Activated T-helper 2 cell treated with anti-CD3 and anti-CD28 coated beads, Interferon-gamma antibody, Interleukin-2, Interleukin-4, amounts not matched to agents 10 μg/mL and 5 μg/mL and 100 μg/mL, durations not matched to agents 14 hours and 24 hours and 36 hours (primary cell): ENCODE measurements at places on chromosomes 16 and 17. TPM values are rescaled to one million over a fixed set of nuclear protein-coding genes. Genes with fewer than 3 reads are reported as not detected.

GRCh38 chr17:7850701-7851437 lies 4.0 kb upstream of the TMEM88 start:
- DNase-seq, result no peak

- DNase-seq, result no peak
Observed at GRCh38 chr17:74919440-74920305, 3.4 kb downstream of the USH1G start.

DNA sequence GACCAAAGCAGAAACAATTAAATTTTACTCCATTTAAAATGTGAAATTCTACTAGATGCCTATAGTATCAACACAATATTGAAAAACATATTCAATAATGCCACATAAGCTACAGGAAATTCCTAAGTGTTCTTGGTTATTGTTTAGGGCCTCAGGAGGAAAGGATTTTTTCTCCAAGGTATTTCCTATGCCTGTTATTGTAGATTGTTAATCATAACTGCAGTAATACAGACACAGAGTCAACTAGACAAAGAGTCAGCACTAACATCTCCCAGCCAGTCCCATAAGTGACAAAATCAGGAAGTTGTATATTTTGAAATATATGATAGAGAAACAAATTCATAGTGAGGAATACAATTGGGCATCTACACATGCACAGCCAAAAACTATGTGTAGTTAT lies 782.7 kb upstream of the KIF2B start:
- DNase-seq, result no peak

The SEC14L5 gene
- total RNA-seq, result not detected in 2 replicates

GRCh38 chr17:31680126-31680525 lies 178.9 kb downstream of the COPRS start:
- DNase-seq, result peak; percentile 12

DNA sequence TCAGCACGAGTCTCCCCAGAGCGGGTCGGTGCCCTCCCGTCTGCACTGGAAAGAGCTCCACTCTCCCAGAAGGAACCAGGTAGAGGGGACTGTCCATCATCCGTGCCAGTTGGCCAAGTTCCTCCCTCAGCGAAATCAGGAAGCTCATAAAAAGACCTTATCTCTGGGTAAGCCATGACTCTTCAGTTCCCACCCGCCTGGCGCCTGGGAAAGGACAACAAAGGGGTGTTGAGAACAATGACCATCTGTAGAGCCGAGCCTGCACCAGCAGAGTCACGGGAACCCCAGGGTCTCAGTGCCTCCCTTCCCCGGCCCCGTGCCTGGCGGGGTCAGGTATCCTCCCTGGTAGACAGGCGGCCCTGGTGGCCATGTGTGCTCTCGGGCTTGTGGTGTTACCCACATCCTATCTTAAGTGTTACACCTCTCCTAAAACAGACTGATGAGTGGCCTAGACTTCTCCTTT lies 190.7 kb downstream of the AXIN2 start:
- no peak for DNase-seq

DNA sequence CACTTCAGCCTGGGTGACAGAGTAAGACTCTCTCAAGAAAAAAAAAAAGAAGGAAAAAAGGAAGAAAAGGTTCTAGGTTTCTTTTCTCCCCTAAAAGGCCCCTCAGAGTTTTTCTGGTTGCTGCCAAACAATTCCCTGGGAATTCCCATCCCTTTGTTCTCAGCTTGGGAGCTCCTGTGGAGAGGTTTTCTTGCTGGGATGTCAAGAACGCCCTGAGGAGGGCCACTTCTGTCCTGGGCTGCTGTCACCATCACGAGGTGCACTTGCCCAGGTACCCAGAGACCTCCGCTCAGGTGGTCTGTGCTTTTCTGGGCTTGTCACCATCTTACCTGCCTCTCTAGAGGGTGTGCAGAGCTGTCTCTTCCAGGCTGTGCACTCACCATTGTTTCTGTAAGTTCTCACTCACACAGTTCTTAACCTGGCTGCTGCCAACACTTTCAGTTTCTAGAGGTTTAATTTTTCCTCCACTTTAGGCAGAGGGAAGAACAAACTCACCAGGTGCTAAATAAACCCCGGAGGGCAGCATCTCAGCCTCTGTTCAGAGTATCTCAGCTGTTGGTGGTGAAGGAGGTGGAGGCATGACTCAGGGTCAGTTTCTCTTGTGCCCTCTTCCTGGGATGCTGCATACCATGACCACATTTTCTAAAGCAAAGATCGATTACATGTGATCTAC lies 2.4 kb upstream of the COX6A2 start:
- DNase-seq, result no peak

DNA sequence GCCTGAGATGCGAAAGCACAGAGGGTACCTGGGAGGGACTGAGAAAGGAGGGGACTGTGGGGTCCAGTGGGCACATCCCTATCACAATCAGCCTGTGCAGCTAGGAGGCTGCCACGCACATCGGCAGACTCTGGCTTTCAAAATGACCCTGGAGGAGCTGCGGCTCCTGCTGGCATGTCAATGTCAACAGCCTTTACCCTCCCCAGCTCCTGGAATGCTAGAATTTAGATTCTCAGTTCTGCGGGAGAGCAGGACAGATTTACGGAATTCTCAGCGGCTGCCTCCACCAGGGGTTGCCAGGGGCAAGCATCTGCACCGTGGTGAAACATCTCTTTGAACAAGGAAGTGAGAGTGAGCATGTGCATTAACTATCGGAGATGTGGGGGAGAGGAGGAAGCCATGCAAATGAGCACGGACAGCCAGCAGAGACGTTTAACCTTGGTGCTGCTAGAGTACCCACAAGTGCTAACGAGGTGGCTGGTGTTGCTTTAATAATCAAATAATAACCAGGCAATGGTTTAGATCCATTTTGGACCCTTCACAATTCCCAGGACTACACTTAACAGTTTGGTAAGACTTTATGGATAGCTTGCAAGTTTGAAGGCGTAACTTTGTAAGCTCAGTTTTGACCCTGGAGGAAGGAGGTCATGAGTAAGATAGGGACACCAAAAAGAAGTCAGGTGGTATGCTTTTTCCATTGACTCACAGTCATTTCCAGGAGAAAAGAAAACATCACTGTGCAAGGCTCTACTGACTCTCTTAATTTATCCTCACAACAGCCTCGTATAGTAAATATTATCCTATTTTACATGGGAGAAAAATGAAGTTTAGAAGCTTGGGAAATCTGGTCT lies 54.1 kb downstream of the XYLT1 start:
- peak; percentile 49 for DNase-seq

DNA sequence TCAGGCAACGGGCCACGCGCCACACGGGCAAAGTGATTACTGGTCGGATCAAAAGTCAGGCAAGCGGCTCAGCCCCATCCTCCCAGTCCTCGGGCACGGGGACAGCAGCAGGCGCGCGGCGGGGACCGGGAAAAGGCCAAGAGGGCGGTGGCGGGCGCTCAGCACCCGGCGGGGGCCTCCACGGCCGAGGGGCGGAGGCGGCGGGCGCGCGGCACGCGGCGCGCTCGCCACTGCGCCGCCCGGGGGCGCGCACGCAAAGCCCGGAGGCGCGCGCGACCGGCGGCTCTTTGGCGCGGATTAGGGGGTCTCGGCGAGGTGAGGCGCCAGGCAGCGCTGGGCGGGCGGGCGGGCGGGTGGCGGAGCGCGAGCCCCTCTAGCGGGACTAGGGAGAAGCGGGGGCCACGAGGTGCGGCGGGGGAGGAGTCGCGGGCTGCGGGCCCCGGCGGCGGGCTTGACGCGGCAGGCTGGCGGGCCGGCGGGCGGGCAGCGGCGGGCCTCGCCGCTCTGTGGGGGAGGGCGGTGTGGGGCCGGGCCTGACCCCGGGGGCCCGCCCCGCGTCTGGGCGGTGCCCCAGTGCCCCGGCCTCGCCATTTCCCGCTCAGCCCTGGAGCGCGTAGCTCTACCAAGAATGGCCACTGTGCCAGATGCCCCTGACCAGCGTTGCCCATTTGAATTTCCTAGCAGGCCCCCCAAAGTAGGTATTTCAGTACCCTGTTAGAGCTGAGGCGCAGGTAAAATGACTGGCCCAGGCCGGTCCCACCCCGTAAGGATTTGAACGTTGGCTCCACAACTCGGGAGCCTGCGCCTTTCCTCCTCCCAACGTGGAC lies at the start of the genes ACACA and TADA2A:
ACACA (minus strand) TSS at position 202 of the 827 bp plus-strand sequence. CDS start 537 bp downstream, outside the sequence.
TADA2A (plus strand) TSS at position 252 of the 827 bp plus-strand sequence. CDS start 4,480 bp downstream, outside the sequence.
- DNase-seq, result peak; percentile 74

GRCh38 chr16:11708421-11708820 lies 34.2 kb downstream of the TXNDC11 start:
- no peak for DNase-seq

The PRAC2 gene
- not detected in 2 replicates for total RNA-seq

- DNase-seq, result no peak
Observed at GRCh38 chr17:21676281-21677111, 15.8 kb upstream of the KCNJ18 start.

- no peak for DNase-seq
Observed at GRCh38 chr17:55496094-55496881, 15.0 kb downstream of the SMIM36 start.

- no peak for DNase-seq
Observed at GRCh38 chr16:29111421-29111820, 126.6 kb downstream of the LAT start.

DNA sequence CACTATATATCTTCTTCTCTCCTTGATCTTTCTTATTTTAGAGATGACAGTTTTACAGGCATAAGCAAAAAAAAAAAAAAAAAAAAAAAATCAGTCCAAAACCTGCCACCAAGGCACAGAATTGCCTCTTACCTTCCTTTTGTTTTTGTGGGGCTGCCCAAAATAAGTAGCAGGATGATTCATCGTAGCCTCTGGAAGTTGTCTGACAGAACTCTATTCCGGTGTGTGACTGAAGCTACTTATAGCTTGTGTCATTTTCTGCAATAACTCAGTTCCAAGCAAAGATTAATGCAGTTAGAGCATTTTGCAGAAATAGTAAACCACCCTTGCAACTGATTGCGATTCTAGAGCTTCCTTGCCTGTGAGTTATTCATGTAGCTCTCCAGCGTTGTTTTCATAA lies 186.8 kb downstream of the KIF2B start:
- no peak for DNase-seq

- DNase-seq, result no peak
Observed at GRCh38 chr16:52963212-52963854, 89.4 kb downstream of the CHD9NB start.

- no peak for DNase-seq
Observed at GRCh38 chr17:54373970-54374369, 526.7 kb upstream of the TOM1L1 start.
